Memory B cell (primary cell): ENCODE measurements at places on chromosomes 2 and 18.
A peak's percentile ranks its signal among the peaks of the same experiment; 100 is the strongest.

- DNase-seq: no peak
These were observed 183.6 kb downstream of the THADA start for GRCh38 chr2:43412114-43412753.

GRCh38 chr18:50218432-50219197 is 23.7 kb upstream of the MYO5B start:
- DNase-seq: peak; percentile 43

DNA sequence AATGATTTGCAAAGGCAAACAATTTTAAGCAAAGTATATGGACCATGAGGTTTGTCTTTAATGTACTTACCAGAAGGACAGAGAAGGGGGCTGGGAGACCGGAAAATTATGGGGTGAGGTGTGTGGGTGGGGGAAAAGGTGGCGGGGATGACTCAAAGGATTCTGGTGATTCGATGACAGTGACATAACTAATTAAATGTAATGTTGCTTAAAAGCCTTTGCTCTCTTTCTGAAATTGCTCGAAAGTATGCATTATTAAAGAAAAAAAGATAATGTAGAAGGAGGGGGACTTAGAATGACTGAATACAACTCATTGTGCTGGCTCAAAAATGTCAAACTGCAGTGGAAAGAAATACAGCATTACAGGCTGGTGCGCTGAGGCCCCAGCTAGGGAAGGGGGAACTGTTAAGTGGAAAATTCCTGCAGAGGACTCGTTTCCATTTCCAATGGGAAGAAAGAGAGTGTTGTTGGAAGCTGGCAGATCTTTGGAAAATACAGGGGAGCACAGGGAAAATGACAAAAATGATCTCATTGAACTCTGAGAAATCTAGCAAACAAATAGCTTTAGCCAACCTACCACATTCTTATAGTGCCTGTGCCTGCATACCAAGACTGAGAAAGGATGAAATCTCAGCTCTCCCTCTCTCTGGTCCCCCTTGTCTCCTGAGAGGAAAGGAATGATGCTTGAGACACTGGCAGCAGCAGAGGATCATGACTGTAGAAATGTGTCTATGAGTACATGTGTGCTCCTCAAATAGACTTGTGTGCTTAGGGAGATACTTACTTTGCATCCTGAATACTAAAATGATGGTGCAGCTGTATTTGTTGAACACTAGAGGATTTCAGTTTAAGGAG is 632.4 kb downstream of the NYAP2 start:
- DNase-seq: no peak

- DNase-seq: no peak
These were observed 48.5 kb upstream of the DOCK10 start for GRCh38 chr2:225090746-225091145.

GRCh38 chr2:108169982-108170625 is 69.7 kb upstream of the SULT1C3 start:
- DNase-seq: no peak

DNA sequence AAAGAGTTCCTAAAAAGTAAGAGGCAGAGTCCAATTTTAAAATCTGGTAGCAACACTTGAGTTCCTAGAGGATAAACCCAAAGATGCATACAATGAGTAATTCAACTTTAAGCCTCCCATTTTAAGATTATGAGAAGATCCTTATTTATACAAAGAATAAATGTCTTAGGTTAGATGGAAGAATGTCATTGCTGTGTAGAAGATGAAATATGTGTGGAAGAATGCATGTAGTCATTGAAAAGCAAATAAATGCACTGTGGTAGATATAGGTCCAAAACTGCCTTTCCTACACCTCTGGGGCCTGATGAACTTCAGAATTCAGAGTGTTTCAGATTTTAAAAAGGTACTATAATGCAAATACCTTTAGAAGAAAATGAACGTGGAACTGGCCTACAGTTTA is 58.7 kb upstream of the LRP1B start:
- no peak for DNase-seq

- no peak for DNase-seq
These were observed 472.1 kb downstream of the CDH2 start for GRCh38 chr18:27704736-27705361.

DNA sequence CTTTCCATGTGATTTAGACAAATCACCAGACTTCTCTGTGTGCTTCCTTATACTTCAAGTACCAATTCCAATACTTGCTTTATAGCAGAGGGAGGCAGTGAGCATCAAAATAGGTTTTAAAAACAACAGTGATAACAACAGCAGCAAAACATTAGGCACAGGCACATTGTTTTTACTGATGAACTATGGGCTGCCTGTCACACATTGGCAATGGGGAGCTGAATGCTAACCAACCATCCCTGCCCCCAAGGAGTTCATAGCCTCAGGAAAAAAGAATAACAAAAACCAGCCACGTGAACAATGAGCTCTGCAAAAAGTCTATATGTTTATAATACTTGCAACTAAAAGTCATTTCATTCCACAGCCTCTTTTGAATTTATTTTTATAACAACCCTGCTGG is 287.9 kb upstream of the TRIB2 start:
- DNase-seq: no peak

GRCh38 chr2:203623661-203624060 is 82.8 kb upstream of the CD28 start:
- DNase-seq: no peak

DNA sequence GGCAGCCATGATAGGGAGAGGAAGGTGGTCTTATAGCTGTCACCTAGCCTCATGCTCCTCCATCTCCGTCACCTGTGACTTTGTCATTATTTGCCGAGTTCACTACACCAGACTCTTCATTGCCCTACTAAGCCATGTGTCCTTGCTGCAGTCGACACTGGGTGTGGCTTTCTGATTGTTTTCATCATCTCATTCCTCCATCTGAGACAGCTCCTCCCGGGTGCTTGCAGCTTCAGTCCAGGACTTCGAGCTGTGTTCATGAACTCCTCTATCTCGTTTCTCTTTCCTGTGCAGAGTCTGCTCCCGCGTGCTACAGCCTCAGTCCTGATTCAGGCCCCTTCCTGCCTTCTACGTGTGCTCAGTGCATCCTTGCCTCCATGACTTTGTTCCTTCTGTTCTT is 295.1 kb upstream of the TNP1 start:
- DNase-seq: no peak

- no peak for DNase-seq
These were observed 16.3 kb downstream of the MGAT5 start for GRCh38 chr2:134269972-134270735.

GRCh38 chr2:172564376-172564775 is 8.5 kb downstream of the PDK1 start:
- DNase-seq: no peak

DNA sequence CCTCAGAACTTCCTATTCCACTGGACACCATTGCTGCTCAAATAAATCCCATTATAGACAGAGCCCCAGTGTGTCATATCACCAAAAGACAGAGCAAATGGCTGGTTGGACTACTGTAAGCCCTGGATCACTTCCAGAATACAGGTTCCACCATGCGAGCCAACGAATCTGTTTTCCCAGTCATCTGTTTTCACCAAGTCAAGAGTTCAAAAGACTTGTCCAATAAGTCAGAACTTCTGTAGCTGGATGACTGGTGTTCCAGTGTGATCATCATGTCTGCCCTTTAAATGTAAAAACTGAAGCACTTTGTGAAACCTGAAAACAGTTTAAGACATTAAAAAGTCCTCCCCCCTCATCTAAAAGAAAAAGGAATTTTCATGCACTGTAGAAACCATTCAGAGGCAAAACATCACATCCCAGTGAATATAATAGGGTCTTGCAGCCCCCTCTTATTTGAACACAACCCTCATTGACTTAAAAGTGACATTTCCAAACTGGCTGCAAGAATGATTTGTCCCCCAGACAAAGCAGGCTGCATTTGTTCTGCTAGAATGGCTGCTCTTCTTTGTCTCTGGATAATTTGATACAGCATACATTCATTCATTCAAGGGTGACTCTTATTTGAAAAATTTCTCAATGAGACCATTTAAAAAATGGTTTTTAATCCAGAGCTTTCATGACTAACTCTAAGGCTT is 64.6 kb upstream of the TANC1 start:
- no peak for DNase-seq

DNA sequence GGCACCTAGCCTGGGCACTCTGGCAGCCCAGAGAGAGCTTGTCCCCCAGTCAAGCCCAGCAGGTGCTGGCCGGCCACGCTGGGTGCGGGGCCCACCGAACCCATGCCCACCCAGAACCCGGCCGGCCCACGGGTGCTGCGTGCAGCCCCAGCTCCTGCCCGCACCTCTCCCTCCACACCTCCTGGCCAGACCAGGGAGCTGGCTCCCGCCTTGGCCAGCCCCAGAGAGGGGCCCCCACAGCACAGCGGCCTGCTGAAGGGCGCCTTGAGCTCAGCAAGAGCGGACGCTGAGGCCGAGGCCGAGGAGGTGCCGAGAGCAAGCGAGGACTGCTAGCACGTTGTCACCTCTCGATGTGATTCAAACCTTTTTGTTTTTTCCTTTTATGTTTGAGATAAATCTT is 407.0 kb upstream of the KCNJ3 start:
- DNase-seq: no peak

DNA sequence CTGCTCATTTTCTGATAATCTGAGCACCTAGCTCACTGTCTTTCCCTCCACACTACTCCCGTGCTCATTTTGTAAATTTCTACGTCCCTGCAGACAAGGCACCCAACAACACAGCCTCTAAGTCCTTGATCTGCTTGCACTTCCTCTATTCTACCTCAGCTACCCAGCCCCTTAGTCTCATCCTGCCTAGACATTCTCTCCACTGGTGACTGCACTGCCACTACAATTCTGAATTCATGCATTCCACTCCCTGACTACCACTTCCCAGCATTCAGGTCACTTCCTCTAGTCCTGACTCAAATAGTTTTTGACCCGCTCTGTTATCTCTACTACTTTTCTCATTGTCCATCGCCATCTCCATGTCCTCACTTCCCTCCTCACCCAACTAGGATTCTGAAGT is 155.7 kb downstream of the DYM start:
- no peak for DNase-seq

DNA sequence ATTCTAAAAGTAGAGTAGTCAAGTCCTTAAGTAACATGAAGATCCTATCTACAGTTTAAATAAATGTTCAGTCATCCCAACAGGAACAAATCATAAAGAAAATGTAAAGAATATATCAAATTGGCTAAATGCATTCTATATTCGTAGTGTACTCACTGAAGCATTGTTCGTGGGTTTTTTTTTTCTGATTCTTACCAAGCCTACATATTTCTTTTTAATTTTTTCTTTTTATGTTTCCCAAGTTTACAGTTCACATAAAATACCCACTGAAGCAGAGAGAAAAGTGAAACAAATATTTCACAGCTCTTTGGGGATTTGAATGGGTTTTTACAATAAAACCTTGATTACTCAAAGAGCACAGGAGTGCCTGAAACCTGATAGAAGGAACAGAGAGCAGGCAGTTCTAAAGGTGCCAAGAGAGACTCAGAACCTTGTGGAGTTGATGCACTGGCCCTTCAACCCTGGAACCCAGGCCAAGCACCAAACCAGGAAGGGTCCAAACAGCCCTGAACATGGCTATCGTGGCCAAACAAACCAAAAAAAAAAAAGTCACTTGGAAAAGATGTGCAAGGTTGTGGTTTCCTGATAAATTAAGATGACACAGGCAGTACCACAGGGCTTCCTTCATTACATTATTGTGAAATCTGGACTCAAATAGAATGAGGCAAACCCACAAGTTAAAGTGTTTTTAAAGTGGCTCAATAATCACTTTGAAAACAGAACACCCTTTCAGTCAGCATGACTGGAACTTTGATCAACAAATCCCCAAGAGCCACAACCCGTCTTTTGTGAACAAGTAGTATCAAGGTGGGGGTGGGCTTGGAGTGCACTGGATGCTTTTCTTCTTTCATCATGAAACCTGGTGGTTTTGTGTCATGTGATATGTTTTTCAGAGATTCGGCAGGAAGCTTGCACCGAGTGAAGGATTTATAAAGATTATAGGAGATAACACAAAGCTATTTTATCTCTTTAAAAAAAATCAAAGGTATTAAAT is 245.0 kb upstream of the FN1 start:
- DNase-seq: no peak

DNA sequence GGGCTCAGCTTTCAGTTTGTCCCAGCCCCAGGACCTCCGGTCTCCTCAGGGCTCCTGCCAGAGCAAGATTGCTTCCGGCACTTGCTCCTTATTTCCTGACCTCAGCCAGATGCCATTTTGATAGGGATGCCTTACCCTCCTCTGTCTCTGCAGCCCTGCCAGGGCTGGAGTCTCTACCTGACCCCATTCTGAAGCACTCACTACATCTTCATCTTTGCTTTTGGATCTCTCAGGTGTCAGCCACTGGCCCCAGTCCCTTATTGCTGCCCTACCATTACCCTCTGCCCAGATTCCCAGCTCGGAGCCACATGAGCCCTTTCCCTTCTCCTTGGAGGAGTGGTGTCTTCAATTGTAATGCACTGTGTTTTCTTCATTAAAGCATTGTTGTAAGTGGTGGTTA is 17.1 kb downstream of the OSBPL6 start:
- DNase-seq: no peak

DNA sequence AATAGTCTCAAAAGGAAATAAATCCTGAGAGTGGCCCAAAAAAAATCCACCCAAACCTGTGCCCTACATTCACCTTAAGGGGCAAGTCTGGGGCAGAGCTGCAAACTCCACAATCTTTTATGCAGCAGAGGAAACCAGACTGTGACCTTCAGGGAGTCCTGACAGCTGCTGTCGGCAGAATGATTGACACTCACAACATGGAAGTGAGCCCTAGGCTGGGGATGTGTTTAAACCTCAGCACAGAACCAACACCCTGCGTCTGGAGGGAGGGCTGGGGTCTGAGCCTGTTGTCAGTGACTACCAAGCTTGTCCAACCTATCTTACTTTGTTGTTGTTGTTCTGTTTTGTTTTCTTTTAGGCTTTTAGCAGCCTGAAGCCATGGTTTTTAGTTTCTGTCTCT is 39.6 kb downstream of the CRACDL start:
- no peak for DNase-seq

DNA sequence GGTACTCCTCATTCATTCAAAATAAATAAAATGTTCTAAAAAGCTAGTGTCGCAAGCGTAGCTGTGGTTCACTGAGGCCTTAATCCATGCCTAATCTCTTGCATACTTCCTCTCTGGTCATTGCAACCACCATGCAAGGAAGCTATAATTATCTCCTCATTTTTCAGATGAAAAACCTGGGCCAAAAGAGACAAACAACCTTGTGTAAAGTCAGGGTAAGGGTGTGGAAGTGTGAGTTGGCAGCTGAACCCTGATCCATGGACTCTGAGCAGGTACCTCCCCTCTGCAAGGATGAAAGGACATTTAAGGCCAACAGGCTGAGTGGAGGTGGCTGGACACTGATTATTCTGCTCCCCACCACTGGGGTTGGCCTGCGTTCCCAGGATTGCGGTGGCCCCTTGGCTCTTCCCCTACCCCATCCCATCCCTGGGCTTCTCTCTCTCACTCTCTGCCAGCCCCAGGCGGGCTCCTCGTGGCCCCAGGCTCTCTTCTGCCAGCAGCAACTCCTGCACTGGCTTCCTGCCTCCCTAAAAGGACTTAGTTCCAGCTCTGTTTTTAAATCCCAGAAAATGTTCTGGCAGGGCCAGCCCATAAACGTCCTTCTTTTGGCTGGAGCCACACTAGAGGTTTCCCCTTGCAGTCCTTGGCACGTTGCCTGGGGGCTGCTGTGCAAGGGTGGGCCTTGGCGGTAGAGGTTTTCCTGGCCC is 72.0 kb upstream of the AFF3 start:
- DNase-seq: no peak
